ENCODE measurements at places on chromosomes 2 and 18. TPM values are rescaled to one million over a fixed set of nuclear protein-coding genes. Genes with fewer than 3 reads are reported as not detected.

- DNase-seq = no peak
Observed at GRCh38 chr2:146952696-146953095, 892.1 kb upstream of the ACVR2A start.

- no peak for DNase-seq
Observed at GRCh38 chr2:232478571-232479340, 8.9 kb downstream of the ECEL1 start.

DNA sequence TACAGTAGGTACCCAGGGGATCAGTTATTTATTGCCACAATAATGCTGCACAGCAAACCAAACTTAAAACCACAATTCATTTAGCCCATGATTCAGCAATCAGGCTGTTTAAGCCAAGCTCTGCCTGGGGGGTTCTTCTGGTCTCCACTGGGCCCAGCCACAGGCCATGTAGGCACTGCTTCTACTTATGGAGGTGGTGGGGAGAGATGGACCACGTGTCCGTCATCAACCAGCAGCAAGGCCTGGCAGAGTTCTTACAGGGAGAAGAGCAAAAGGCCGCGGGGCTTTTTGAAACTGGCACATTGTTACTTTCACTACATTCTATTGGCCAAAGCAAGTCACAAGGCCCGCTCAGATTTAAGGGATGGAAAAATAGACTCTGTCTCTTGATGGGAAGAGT lies 76.3 kb upstream of the DAPL1 start:
- DNase-seq = no peak

GRCh38 chr18:73766910-73767515 lies 380.6 kb downstream of the FBXO15 start:
- no peak for DNase-seq

Gene FTCDNL1
- 0.10 TPM for polyA plus RNA-seq

- DNase-seq = no peak
Observed at GRCh38 chr2:38436227-38436664, 59.2 kb upstream of the ATL2 start.

DNA sequence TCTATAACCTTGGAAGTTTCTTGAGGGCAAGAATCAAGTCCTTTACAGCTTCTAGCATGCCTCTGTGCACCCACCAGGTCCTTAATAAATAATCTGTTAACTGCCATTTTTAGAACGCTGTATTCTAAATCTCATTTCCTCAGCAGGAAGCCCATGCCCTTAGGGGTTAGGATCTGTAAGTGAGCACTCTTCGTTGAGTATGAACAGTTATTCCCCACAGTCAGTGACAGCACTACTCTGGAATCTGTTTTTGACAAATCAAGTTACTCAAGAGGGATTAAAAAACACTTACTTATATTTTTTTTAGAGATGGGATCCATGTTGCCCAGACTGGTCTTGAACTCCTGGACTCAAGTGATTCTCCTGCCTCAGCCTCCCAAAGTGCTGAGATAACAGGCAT lies 14.6 kb downstream of the PAIP2B start:
- DNase-seq = no peak

DNA sequence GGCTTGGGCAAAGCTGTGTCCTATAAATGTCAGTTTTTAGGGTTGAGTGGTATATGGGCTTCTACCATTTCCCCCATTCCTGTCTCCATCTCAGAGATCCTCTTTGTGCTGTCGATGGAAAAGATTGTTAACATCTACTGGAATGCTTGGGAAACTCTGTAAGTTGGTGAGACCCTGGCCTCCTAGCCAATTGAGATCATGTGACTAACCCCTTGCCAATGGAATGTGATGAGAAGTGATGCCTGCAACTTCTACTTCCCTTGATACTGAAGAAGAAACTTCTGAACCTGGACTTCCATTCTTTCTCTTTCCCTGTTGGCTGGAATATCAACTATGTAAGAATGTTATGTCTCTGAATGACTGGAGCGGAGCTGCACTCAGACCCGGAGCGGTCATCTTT lies 14.5 kb downstream of the SLC39A10 start:
- DNase-seq = no peak

DNA sequence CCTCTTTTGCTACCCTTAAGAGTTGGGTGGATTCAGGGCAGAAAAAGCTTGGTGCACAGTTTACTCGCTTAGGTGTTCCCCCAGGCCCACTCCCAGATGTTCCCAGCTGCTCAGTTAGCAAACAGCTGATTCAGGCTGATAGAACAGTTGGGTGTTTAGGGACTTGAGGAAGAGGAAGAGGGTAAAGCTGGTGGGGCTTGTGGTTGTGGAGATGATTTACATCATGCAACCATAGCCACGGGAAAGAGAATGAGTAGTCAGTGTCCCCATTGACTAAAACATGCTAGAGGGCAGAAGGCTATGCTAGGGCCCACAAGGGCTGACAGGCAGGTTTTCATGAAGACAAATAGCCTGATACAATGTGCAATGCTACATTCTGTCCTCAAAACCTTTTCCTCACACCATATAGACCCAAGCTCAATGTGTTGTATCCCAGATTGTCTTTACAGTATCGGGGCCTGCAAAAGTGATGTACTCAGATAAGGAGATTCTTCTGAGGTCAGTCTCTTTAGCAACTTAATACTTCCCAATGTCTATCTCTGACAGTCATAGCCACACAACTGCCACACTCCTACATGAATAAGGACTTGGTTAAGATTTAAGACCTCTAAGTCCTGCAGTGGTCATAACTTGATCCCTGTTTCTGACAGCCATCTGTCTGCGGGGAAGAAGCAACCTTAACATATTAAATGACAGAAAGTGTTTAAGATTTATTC lies 15.6 kb downstream of the COLEC12 start:
- no peak for DNase-seq

DNA sequence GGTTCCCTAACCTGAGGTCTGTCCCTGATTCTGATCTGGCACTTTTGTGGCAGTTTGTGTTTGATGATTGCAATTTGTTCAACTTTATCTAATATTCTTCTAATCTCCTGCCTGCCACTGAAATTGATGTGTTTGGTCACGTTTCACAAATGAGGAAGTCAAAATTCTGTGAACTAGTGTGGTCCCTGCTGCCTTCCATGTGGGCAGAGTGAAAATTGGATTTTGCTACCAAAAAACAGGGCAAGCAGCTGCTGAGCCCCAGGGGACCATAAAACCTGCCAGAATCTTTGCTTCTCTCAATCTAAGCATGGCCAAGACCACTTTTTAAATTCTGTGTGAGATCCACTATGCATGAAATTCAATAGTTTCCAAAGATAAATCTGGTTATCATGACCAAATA lies 195.5 kb upstream of the CYRIA start:
- no peak for DNase-seq

DNA sequence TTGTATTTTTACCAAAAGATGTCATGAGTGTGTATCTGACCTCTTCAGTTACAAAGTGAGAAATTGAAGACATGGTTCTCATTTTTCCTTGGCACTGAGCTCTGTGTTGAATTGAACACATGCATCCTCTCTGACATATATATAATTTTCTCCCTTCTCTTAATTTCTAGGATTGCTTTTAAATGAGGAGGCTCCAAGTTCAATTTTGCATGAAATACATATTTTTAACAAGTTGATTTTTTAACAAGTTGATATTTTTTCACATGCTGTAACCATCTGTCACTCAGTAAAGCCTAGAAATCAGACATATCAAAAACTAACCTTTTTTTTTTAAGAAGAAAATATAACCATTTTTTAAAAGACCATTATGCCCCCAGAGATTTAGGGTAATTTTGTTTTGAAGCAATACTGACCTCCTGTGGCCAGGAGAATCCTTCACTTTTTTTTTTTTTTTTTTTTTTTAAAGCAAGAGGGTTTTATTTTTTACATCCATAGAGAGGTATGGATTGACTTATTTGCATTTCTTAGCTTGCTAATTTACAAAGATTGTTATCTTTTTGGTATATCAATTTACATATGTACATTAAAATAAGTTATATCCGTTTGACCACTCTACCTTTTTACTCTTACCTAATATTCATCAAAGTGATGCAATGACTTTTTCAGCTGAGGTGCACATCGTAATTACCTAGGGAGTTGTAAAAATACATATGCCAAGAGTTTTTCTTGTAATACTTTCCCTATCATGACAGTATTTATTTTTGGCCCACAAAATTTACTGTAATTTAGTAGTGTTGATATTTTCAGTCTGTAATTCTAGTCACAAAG lies 161.8 kb downstream of the SOCS6 start:
- no peak for DNase-seq

Gene ALPP
- polyA plus RNA-seq = not detected

GRCh38 chr18:49024804-49025421 lies 74.1 kb upstream of the SMAD7 start:
- no peak for DNase-seq

Gene SLC40A1
- polyA plus RNA-seq = 5.4 TPM

Gene GLI2
- 5.2 TPM for polyA plus RNA-seq

- DNase-seq = peak; percentile 18
Observed at GRCh38 chr2:210503001-210503623, 26.6 kb upstream of the LANCL1 start.

Gene CFAP65
- not detected for polyA plus RNA-seq
